ENCODE measurements at places on chromosomes 6 and 20.

GRCh38 chr6:14012313-14013030, 87.7 kb downstream of the RNF182 start:
- no peak for DNase-seq

DNA sequence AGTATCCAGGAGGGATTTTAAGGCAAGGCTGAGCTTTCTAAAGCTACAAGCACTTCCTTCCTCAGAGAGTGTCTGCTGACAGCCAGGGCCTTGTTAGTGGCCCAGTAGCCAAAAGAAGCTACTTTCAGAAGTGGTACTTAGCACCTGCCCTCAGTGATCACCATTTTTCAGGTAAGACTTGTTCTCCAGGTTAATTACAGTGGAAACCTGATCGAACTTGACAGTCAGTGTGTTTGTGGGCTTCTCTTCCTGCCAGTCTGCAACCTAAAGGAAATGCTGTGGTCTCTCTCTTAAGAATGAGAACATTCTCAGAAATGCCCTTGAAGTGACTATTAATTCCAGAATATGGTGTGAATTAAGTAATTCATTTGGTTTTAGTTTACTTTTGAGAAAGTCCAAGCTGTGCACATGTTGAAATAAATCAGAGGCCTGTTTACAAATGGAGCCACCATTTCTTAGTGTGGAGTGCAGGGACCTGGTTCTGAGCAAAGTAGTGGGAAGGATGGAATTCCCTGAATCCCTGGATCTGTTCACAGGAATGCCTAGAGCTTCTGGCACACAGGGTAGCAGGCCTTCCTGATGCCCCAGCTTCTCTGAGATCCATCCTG, 185.3 kb upstream of the AGPAT4 start:
- DNase-seq, result no peak

DNA sequence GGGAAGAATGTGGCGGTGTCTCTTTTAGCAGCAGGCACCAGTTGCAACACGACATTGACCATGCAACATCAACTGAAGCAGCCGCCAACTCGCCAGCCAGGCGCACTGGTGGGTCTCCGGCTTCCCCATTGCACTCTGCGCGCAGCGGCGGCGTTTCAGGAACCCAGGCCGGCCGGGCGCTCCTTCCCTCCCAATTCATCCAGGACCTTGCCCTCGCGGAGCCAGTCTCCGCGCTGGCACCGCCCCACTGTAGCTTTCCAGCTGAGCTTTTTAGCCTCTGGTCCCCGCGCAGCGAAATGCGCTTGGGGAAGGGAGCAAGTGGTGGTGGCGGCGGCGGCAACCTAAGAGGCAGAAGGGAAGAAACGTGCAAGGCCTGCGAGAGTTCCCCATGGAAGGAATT, 297.9 kb upstream of the RIMS1 start:
- DNase-seq, result no peak

DNA sequence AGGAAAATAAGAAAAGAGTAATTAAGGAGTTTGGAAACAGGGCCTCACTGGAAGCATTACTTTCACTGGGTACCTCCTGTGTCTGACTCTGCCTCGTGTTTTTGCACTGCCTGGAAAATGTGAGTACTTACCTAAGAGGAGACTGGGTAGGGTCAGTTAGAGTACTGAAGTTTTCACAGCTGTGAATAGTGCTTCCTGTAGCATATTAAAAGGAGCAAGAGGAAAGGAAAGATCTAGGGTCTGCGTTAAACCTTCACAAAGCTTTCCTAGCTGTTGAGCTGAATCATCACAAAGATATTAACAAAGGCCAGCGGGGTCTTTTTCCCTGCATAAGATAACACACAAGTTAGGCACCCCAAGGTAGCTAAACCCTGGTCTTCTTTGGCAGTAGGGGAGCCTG, 82.3 kb downstream of the MLIP start:
- DNase-seq, result no peak

DNA sequence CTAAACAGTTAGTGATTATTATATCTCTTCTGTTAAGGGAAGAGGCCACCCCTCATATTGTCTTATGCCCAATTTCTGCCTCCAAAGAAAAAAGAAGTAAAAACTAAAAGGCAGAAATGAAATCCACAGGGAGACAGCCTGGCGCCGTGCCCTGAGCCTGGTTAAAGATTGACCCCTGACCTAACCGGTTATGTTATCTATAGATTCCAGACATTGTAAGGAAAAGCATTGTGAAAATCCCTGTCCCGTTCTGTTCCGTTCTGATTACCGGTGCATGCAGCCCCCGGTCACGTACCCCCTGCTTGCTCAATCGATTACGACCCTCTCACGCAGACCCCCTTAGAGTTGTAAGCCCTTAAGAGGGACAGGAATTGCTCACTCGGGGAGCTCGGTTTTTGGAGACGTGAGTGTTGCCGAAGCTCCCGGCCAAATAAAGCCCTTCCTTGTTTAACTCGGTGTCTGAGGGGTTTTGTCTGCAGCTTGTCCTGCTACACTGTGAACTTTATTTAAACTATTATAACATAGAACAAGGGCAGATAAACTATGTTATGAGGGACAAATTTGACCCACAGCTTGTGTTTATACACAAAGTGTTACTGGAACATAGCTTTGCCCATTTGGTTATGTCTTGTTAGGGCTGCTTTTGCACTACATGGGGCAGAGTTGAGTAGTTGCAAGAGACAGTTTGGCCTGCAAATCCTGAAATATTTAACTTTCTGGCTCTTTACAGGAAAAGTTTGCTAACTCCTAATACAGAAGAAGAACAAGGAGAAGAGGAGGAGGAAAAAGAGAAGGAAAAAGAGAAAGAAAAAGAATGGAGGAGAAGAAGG, 49.6 kb downstream of the CD24 start:
- no peak for DNase-seq

- DNase-seq, result peak; percentile 45
These were observed 207.9 kb downstream of the ERMARD start for GRCh38 chr6:169959136-169960002.

- DNase-seq, result peak; percentile 34
These were observed 7.2 kb downstream of the GCNT2 start for GRCh38 chr6:10528158-10528981.
